Activated naive CD4-positive, alpha-beta T cell treated with anti-CD3 and anti-CD28 coated beads, Interleukin-2, amount 50 U/mL, for 72 hours (primary cell): ENCODE measurements at places on chromosomes 5 and 9.

GRCh38 chr5:124961521-124961920 lies 215.1 kb upstream of the ZNF608 start:
- DNase-seq, result no peak

DNA sequence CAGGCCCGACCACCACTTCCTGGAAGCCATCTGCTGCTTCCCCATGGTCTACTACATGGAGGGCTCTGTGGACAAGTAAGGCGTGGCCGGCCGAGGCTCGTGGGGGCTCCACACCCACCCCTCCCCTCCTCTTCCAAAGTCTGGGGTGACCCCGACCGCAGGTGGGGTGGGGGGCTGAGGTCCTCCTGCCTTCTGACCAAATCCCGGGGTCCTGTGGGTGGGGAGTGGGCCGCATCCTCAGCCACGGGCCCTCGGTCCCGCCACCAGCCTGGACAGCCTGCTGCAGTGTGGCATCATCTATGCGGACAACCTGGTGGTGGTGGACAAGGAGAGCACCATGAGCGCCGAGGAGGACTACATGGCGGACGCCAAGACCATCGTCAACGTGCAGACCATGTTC lies 76.4 kb downstream of the KCNT1 start:
- no peak for DNase-seq

- no peak for DNase-seq
Observed at GRCh38 chr5:93831449-93831848, 90.0 kb upstream of the POU5F2 start.

DNA sequence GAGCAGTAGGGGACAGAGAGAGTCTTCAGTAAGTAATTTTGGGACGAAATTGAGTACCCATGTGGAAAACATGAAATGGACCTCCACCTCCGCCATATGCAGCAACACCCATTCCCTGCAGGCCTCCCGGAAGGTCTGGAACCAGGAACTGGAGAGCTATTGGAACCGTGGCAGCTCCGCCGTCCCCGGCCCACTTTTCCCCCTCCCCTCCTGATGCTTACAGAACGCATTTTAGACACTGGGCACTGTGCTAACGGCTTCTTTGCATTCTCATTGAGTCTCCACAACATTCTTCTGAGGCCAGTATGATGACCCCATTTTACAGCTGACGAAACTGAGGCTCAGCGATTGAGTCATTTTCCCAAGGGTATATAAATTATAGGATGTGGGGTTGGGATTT lies 20.4 kb upstream of the ZBTB43 start:
- DNase-seq, result no peak

GRCh38 chr9:34431667-34432066 lies 26.7 kb downstream of the FAM219A start:
- DNase-seq, result no peak

DNA sequence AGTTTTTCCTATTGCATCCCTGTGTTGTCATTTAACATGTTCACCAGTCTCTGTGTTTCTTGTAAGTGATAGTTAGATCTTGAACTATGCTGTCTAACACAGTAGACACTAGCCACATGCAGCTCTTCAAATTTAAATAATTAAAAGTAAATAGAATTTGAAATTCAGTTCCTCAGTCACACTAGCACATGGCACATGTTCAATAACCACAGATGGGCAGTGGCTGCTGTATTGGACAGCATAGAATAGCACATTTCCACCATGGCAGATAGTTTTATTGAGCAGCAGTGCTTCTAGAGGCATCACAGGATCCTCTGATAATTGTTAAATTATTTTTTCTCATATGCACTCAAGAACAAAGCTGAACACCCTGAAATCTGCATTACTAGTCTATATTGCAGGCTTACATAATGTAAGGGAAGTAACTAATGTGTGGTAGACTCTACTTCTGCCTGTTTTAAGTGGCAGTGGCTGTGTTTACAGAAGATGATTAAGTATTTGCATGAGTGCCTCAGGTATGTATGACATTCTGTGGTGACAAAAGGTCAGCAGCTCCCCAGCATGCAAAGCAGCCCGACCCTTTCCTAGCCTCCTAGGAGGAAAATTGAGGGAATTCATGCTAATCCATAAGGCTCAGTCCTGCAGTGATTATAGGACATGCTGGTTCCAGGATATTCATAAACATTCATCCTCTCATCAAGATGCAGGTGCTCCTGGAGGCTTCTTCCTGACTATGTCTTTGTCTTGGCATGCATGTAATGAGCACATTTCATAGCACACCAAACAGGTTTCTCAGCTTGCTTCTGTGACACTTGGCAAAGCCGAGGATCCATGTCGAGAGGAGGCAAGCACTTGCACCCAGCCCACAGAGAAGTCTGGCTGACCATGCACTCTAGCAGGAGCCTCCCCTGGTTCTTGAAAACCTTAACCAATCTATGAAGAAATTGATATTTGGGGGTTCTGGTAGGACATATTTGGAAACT lies 45.5 kb downstream of the SH3RF2 start:
- DNase-seq, result no peak

DNA sequence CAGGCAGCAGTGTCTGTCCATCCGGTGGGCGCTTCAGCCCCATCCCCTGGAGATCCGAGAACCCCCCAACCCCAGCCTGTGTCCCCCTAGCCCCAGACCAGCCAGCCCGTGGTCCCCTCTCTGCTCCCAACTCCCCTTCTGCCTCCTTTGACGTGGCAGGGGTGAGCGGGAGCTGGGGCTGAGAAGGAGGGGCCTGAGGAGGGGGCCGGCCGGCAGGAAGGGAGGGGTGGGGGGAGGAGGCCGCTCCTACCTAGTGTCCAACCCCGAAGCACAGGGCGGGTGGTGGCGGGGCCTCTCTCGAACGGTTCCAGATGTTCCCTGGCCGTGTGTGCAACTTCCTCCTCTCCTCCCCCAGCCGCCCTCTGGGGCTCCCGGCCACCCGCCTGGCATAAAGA lies 31.0 kb downstream of the GOLGA2 start:
- DNase-seq, result no peak

DNA sequence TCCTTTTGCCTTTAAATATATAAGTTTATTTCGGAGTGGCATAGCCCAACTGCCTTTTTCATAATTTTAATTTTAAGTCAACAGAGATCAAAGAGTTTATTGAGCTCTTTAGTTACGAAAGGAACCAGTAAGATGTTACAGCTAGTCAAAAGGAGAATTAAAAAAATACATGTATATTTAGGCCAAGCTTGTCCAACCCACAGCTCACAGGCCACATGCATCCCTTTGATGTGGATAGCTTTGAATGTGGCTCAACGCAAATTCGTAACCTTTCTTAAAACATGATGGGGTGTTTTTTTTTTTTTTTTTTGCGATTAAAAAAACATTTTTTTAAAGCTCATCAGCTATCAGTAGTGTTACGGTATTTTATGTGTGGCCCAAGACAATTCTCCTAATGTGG lies 50.2 kb upstream of the IL31RA start:
- DNase-seq, result no peak

- DNase-seq, result no peak
Observed at GRCh38 chr5:61280761-61281427, 51.2 kb upstream of the ZSWIM6 start.

DNA sequence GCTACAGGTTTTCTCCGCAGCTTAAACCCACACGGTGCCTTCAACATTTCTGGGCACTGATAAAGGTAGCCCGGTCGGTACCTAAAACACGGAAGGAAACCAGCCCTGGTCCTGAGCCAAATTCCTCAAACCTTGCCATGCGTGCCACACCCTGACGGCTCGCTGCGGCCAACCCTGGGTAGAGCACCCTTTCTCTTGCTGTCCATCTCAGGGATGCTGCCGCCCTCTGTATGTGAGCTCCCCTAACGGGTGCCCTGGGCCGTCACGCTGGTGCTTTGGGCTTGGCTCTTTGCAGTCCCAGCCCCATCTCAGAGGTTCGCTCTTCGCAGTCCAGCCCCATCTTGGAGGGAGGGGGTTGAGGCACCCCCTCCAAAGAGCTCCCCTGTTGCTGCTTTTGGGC lies 43.9 kb downstream of the PNPLA7 start:
- DNase-seq, result no peak

DNA sequence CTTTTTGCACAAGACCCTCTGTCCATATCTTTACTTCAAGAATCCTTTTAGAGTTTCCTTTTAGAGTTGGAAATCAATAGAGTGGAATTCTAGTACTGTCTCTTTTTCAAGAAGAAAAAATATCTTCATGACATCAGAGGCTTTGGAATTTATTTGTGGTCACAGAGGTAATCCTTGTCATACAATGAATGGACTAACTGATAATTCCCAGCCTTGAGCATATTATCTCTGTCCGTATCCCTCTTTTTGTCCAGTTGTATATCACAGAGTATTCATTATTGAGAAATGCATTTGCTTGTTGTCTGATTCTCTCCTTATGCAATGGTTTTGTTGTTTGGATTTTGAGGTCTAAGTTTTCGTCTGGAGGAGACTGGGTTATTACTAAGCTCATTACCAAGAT lies 82.0 kb upstream of the HAPLN1 start:
- no peak for DNase-seq

DNA sequence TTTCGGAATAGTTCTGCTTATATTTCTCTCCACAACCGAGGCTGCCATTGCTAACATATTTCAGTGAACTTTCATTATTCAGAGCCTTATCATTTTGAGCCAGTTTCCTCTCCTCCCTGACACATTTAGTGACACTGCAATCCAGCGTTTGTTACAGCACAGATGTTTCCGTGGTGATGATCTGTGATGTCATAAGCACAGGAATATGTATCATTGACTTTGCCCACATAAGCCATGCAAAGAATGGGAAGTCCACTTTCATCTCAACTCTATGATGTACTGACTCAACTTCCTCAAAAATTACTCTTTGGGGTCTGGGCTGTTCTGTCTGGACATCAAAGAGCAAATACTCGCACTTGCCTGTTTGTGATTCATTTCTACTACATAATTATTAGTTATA lies 291.8 kb downstream of the EBF1 start:
- DNase-seq, result no peak

- DNase-seq, result no peak
Observed at GRCh38 chr5:93887678-93888077, 146.3 kb upstream of the POU5F2 start.

DNA sequence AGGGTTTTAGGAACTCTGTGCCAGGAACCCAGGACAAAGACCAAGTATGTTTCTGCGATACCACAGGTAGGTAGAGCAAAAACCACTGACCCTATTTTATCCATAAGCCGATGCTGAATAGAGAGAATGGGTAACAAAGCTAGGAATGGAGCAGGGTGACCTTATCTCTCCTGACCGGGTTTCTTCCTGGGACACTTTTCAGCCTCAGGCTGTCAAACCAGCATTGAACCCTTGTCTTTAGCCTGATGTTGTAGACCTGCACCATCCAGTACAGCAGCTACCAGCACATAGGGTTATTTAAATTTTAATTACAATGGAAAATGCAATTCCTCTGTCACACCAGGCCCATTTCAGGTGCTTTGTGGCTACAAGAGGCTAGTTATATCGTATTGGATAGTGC lies 43.1 kb upstream of the DMRT3 start:
- no peak for DNase-seq
